ENCODE measurements at places on chromosomes 16 and 17. TPM values are rescaled to one million over a fixed set of nuclear protein-coding genes. Genes with fewer than 3 reads are reported as not detected.

- DNase-seq = no peak
These were observed 60.4 kb downstream of the PDPK1 start for GRCh38 chr16:2598133-2598641.

- DNase-seq = no peak
These were observed 408.7 kb downstream of the SLC39A11 start for GRCh38 chr17:72683506-72684404.

DNA sequence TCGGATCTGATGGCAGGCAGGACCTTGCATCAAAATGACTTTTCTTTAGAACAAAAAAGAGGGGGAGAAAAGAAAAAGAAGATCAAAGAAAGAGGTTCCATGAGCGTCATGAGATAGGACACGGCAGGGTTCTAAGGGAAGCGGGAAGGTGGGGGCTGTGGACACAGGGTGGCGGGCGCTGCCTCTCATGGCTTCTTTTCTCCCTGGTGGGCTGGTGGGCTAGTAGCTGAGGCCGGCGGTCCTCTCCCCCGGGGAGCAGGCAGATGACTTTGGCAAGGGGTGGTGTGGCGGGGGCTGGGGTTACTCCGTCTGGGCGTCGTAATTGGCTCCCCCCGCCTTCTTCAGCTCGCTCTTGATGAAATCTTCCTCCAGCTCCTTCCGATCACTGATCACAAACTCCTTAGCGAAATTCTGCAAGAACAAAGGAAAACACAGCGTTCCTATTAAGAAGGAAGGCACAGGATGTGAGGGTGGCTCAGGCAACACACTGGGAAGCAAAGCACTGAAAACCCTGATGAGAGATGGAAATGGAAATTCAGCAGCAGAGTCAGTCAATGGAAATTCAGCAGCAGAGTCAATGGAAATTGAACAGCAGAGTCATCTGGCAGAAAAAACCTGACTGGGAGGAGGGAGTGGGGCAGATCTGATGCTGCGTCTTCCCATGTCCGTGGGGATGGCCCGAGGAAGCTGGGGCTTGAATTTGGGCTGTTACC, 51.2 kb downstream of the COTL1 start:
- no peak for DNase-seq

GRCh38 chr17:71593078-71593477, 527.7 kb upstream of the SOX9 start:
- no peak for DNase-seq

DNA sequence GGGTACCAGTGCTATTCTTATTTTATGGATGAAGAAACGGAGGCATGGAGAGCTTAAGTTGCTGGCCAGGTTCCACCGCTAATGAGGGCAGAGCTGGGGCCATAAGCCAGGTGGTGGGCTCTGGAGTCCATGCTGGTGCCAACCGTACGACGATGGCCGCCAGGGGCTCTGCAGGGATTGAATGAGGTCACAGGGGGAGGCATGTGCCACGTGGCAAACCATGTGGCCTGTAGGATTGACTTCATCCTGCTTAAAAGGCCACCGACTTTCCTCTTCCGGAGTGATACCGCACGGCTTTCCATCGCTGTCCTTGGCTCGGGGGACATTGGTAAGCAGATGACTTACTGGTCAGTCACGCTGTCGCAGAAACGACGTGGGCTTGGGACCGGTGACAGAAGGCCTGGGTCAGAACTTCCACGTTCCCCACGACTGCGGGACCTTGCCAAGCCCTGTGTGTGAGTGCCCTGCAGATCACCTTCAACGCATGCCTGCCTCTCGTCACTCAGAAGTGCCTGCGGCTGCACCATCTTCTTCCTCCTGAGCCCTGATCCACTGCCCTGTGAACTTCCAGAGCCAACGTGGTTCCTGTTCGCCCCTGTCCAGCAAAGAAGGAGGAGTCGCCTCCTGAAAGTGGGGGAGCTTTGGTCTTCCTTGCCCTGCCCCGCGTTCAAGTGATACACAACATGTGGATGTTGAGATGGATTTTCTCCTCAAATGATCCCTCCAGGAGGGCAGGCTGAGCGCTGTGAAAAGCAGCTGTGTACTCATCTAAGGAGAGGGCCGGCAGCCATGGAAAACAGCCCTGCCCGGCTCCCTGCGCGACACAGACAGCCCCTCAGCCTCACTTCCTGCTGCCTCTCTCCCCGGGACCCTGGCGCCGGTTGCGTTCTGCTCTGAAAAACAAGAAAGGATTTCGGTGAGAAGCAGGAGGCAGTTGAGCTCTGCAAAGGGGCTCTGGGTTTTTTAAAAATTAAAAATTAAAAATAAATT, 176.7 kb downstream of the C16orf95 start:
- DNase-seq = no peak

- no peak for DNase-seq
These were observed 75.4 kb downstream of the CYB561 start for GRCh38 chr17:63370696-63371095.

The SMPD3 gene
- 0.72 TPM for total RNA-seq

The CMC2 gene
- 33.4 TPM for total RNA-seq

Data from kidney (tissue), 22 donors.